ENCODE measurements at places on chromosomes 7 and 10.

DNA sequence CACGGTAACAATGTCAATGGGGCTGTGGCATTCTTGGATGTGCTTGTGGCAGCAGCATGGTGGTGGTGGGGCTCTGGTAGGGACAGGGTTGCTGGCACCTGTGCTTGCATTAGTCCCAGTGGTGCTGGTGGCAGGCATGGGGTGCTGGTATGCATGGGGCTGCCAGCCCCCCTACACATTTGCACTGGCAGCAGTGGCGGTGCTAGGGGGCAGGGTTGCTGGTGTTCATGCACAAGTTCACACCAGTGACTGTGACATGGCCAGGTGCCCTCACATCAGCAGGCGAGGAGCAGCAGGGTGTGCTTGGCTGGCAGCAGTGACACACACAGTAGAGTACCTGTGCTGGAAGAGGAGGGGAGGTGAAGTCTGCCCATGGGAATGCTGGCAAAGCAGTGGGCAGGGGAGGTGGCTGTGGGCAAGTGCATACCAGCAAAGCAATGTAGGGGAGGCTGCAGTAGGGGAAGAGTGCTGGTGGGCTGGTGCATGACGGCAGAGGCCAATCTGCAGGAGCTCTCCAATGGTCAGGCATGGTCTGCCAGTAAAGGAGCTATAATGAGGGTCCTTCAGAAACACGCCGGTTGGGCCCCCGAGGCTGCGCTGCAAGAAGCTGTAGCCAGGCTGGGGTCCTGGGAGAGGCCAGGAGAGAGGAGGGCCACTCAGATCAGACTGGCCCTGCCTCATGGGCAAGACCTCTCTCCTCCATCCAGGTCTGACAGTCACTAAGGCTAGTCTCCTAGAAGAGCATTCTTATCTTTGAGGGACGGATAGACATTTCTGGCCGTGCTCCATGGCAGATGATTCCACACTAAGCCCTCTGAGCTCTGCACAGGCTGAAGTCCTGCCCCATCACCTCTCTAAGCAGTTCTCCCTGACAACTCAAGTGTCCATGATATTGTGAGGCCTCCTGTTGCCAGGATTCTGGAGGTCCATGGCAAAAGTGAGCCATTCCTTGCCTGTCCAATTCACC lies 406.4 kb downstream of the SEMA3D start:
- H3K36me3 ChIP-seq: no peaks in the 10 kb centered on the region
- no peak overlapping the region for H3K27ac ChIP-seq
- no peaks in the 10 kb centered on the region for H3K27me3 ChIP-seq
- no peak for DNase-seq
- H3K4me3 ChIP-seq: no peak overlapping the region

GRCh38 chr7:139118234-139118804 lies 8.8 kb upstream of the ZC3HAV1 start:
- peak overlapping the region; percentile 66 for H3K27ac ChIP-seq
- H3K36me3 ChIP-seq: no peaks in the 10 kb centered on the region
- no peak for DNase-seq

- no peaks in the 10 kb centered on the region for H3K36me3 ChIP-seq
- no peak overlapping the region for H3K27ac ChIP-seq
- no peak overlapping the region for H3K4me3 ChIP-seq
These were observed 74.1 kb downstream of the TACC2 start for GRCh38 chr10:122062831-122063674.

DNA sequence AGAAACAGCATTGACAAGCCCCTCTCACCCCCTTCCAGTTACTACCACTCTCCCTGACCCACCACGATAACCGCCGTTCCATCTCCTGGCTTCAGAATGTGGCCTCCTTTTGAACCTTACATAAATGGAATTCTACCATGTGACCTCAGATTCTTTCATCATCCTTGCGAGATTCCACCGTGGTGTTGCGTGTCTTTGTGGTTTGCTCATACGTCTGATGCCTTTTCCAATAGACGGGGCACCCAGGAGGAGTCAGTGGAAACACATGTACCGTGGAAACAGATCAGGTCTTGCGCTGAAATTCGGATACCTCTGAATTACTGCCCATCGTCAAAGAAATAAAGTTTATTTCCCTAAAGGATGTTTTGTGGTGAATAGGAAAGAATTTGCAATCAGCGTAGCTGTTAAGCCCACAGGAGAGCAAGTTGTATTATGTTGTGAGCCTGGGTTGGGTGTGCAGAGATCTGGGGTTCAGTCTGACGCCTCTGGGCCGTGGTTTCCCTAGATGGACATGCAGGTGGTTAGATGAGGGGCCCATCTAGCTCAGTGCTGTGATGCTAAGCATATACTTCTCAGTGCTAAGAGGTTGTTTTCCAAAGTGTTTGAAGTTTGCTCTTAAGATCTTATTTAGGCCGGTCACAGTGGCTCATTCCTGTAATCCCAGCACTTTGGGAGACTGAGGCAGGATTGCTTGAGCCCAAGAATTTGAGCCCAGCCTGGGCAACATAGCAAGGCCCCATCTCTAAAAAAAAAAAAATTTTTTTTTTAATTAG lies 29.1 kb downstream of the GTF2IRD1 start:
- H3K27me3 ChIP-seq: no peaks in the 10 kb centered on the region
- H3K27ac ChIP-seq: no peak overlapping the region
- no peaks in the 10 kb centered on the region for H3K4me1 ChIP-seq
- DNase-seq: no peak
- no peaks in the 10 kb centered on the region for H3K36me3 ChIP-seq

GRCh38 chr7:95925971-95926370 lies 153.6 kb downstream of the DYNC1I1 start:
- H3K27me3 ChIP-seq: no peaks in the 10 kb centered on the region
- no peaks in the 10 kb centered on the region for H3K4me1 ChIP-seq
- no peak for DNase-seq
- H3K36me3 ChIP-seq: no peaks in the 10 kb centered on the region
- no peak overlapping the region for H3K4me3 ChIP-seq

- H3K4me3 ChIP-seq: no peak overlapping the region
- DNase-seq: no peak
These were observed 137.6 kb downstream of the RGS10 start for GRCh38 chr10:119404719-119405519.

GRCh38 chr10:70668454-70668970 lies 3.8 kb upstream of the ADAMTS14 start:
- no peaks in the 10 kb centered on the region for H3K4me1 ChIP-seq
- H3K36me3 ChIP-seq: no peaks in the 10 kb centered on the region
- H3K27ac ChIP-seq: peak overlapping the region; percentile 81
- no peak overlapping the region for H3K4me3 ChIP-seq
- no peak for DNase-seq

- no peaks in the 10 kb centered on the region for H3K36me3 ChIP-seq
- H3K4me3 ChIP-seq: no peak overlapping the region
- no peaks in the 10 kb centered on the region for H3K4me1 ChIP-seq
- H3K27me3 ChIP-seq: no peaks in the 10 kb centered on the region
- no peak overlapping the region for H3K27ac ChIP-seq
- DNase-seq: no peak
These were observed 89.5 kb downstream of the LSM5 start for GRCh38 chr7:32400676-32401075.

GRCh38 chr7:64655811-64656210 lies 10.1 kb upstream of the ZNF107 start:
- H3K36me3 ChIP-seq: no peaks in the 10 kb centered on the region
- H3K27me3 ChIP-seq: no peaks in the 10 kb centered on the region
- H3K27ac ChIP-seq: no peak overlapping the region
- no peak for DNase-seq
- H3K4me1 ChIP-seq: no peaks in the 10 kb centered on the region

DNA sequence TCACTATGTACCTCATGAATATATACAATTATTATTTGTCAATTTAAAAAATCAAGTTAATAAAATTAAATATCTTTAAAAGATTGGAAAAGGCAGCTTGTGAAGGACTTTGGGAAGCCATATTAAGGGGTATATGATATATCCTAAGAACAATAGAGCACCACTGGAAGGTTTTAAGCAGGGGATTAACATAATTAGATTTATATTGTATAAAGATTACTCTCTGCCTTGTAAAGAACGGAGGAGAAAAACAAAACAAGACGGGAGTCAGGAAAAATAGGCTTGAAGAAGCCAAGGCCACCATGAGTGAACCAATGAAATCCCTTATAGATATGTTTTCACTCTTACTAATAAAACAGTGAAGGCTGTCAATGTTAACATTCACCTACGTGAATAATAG lies 11.1 kb upstream of the CNNM1 start:
- H3K4me1 ChIP-seq: no peaks in the 10 kb centered on the region
- no peak overlapping the region for H3K27ac ChIP-seq
- H3K36me3 ChIP-seq: no peaks in the 10 kb centered on the region
- no peak for DNase-seq
- no peak overlapping the region for H3K4me3 ChIP-seq

GRCh38 chr7:148783801-148784527 lies 85.3 kb downstream of the CUL1 start:
- H3K36me3 ChIP-seq: peaks cover 44% of the 10 kb centered on the region
- no peaks in the 10 kb centered on the region for H3K4me1 ChIP-seq
- no peaks in the 10 kb centered on the region for H3K27me3 ChIP-seq
- H3K4me3 ChIP-seq: no peak overlapping the region

DNA sequence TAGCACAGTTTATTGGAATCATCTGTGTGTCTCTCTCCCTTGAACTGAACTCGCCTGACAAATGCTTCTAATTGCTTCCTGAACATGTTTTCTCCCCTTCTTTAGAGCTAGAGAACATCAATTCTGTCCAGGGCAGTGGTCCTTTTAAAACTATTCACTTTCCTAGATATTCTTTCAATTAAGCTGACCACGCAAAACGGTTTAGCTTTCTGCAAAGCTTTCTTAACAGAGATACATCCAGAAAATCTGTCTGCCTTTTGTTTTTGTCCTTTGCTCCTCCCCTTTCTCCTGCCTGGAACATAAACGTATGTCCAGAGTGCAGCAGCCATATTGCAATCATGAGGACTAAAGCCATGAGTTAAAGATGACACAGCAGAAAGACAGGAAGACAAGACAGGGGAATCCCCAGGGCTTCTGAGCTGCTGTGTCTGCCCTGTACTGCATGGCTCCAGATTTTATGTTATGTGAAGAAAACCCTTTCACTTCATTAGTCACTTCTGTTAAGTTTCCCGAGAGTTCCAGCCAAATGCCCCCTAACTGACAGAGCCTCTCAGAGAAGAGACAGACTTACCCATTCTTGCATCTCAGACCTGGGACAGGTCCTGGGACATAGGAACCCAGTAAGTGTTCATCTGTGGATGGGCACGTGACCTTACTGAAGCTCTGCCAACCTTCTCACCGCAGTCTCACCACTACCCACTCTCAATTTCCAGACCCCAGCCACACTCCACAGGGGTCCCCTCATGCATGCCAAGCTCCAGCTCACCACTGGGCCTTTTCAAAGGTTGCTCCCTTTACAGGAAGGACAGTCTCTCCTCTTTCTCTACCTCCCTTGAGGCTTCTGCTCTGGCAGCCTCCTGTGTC lies 35.0 kb upstream of the CPXM2 start:
- H3K36me3 ChIP-seq: no peaks in the 10 kb centered on the region
- no peak overlapping the region for H3K4me3 ChIP-seq
- no peak for DNase-seq
- no peak overlapping the region for H3K27ac ChIP-seq
- H3K4me1 ChIP-seq: no peaks in the 10 kb centered on the region

DNA sequence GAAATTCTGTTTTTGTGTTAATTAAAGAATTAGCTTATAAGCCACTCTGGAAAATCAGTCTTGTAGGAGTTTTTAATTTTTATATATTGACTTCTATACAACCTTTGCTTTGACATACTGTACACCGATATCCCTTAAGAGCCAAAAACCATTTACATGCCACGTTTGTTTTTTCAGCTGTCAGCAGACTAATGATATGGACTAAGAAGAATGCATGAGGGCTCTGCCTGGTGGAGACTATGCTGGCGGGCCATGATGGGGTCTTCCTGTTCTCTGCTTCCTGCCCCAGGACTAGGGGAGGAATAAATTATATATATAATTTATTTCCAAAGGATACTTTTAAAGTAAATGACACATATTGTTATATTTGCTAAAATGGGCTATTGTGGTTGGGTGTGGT lies 96.3 kb downstream of the CDK14 start:
- DNase-seq: no peak
- H3K27me3 ChIP-seq: no peaks in the 10 kb centered on the region
- no peak overlapping the region for H3K27ac ChIP-seq
- H3K4me1 ChIP-seq: no peaks in the 10 kb centered on the region

GRCh38 chr10:63464402-63465292 lies 1.1 kb downstream of the JMJD1C start:
- no peaks in the 10 kb centered on the region for H3K36me3 ChIP-seq
- H3K4me1 ChIP-seq: no peaks in the 10 kb centered on the region
- DNase-seq: no peak
- H3K27ac ChIP-seq: peak overlapping the region; percentile 81
- H3K4me3 ChIP-seq: peak overlapping the region; percentile 77
- H3K27me3 ChIP-seq: no peaks in the 10 kb centered on the region

- H3K27ac ChIP-seq: no peak overlapping the region
- no peak overlapping the region for H3K4me3 ChIP-seq
- no peaks in the 10 kb centered on the region for H3K4me1 ChIP-seq
These were observed 89.8 kb upstream of the LRRTM3 start for GRCh38 chr10:66836057-66836456.

DNA sequence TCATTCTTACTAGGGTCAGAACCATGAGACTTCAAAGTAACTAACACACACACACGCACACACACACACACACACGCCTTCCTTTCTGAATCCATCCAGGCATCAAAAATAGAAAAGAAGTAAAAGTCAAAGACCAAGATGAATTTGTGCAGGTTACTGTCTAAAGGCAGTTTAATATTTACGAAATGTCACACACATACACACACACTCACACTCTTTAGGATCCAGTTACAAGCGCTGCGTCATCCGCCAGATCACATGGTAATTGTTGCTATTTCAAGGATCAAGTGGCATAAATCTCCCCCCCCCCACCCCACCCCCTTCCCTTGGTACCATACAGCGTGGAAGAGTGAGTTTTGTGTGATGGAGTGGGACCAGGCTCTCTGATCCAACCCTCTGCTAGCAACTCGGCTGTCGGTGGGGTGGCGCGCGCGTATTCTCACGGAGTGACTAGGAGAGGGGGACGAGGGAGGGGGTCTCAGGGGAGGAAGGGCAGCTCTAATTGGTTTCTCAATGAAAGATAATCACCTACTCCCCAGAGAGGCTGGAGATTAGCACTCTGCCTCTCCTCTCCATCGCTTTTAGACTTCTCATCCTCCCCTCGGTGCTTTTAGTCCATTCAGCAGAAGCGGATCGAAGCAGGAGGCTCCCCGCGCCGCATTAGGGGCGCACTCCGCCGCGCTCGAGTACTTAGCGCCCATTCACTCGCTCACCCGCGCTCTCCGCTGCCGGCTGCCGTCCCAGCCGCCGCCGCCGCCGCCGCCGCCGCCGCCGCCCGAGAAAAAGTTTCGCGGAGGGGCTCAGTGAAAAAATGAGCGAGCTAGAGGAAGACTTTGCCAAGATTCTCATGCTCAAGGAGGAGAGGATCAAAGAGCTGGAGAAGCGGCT lies 83.5 kb upstream of the PRKG1 start:
- no peaks in the 10 kb centered on the region for H3K36me3 ChIP-seq
- no peak for DNase-seq
- H3K4me1 ChIP-seq: no peaks in the 10 kb centered on the region
- H3K27me3 ChIP-seq: peaks cover 10% of the 10 kb centered on the region
- no peak overlapping the region for H3K4me3 ChIP-seq
- H3K27ac ChIP-seq: no peak overlapping the region

- no peak overlapping the region for H3K4me3 ChIP-seq
- H3K36me3 ChIP-seq: no peaks in the 10 kb centered on the region
- DNase-seq: no peak
- no peaks in the 10 kb centered on the region for H3K27me3 ChIP-seq
- H3K4me1 ChIP-seq: no peaks in the 10 kb centered on the region
These were observed 87.4 kb upstream of the TNS3 start for GRCh38 chr7:47669178-47669891.

- no peak overlapping the region for H3K4me3 ChIP-seq
- H3K27ac ChIP-seq: no peak overlapping the region
- H3K36me3 ChIP-seq: no peaks in the 10 kb centered on the region
- H3K4me1 ChIP-seq: no peaks in the 10 kb centered on the region
- no peaks in the 10 kb centered on the region for H3K27me3 ChIP-seq
- DNase-seq: no peak
These were observed 16.7 kb downstream of the LIPF start for GRCh38 chr10:88680958-88681357.
